ENCODE measurements at places on chromosomes 5 and 9.

- DNase-seq = no peak
Measured at GRCh38 chr9:95137587-95138145, 179.8 kb downstream of the FANCC start.

DNA sequence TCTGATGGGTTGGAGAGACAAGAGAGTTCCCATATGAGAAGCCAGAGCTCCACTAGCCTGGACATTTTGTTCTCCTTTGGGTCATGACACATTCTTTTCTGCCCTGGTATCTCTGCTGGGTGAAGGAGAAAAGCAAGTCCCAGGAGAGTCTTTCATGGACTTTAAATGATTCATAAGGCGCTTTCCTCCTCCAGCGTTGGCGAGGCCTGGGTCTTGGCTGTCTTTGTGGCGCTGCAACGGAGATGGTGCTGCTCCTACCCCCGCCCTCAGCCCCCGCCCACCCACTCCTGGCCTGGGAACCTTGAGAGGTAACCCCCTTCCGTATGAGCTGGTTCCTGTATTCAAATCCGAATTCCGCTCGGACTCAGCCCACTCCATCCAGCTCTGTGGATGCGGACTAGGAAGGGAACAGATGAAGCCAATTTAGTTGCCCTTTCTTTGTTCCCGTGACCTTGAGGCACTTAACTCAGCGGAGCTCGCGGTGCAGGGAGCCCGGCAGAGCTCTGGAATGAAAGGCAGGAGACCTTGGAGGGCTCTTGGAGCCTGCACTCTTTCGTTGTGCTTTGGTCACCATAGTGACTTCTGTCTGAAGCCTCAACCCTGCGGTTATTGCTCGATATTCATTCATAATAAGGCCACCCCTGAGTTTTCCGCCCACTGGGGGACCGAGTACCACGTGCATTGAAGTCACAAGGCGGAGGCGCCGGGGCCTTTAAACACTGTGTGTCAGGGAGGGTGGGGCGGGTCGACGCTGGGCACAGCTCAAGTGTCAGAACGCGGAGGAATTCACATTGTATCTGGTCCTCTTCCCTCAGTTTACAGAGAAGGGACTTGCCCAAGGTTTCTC is 14.0 kb upstream of the PWWP2A start:
- DNase-seq = peak; percentile 70

DNA sequence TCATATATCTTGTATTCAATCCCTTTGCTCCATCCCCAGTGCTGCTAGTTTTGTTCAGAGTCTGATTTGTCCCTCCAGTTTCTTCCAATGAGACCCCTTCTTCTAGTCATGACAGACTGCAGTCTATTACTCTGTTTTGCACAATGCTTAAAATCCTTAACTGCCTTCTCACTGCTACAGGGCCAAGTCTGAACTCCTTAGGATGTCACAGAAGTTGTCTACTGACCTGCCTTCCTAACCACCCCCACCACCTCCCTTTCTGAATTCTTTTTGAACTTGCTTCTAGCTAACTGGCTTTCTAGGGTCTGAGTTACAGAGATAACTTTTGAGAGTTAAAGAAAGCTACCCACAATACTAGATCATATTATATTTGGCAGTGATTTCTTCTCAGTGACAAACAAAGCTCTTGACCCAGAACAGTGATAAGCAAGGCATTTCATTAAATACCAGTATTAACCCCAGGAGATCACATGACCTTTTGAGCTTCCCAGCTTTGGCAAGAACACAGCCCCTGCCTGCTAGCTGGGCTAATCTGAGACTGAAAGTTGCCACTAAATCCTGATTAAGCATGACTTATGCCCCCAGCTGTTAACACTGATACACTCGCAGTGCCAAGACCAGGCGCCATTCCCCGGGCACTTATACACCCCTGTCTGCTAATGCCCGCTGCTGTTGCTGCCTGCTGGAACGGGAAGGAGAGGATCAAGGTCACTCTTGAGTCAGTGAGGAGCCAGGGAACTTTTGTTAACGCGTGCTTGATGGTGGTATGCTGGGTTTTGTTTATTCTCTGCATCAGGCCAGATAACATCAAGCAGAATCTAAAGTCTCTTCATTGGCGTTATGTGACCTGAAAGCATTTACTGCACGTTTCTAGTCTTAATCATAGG is 36.4 kb upstream of the ADAMTSL1 start:
- no peak for DNase-seq

- no peak for DNase-seq
Measured at GRCh38 chr5:14211818-14212803, 69.0 kb downstream of the TRIO start.

- no peak for DNase-seq
Measured at GRCh38 chr5:132770476-132771159, 6.4 kb downstream of the SEPTIN8 start.

All from C1 segment of cervical spinal cord (tissue), 14 donors.